T-helper 2 cell treated with Interferon-gamma antibody and Interleukin-4, amounts not matched to agents 100 ng/mL and 5 ng/mL, for 36 hours (primary cell): ENCODE measurements at places on chromosomes 7 and 10. TPM values are rescaled to one million over a fixed set of nuclear protein-coding genes. Genes with fewer than 3 reads are reported as not detected.

AKR1E2 gene
- total RNA-seq = 10.6 and 10.7 TPM in 2 replicates

TUBAL3 gene
- not detected in 2 replicates for total RNA-seq

SPDYE2B gene
- not detected in 2 replicates for total RNA-seq

POLD2 gene
- total RNA-seq = 141 and 142 TPM in 2 replicates
